Right ventricle myocardium superior (tissue), 1 donor: ENCODE measurements at places on chromosomes 5 and 9. TPM values are rescaled to one million over a fixed set of nuclear protein-coding genes. Genes with fewer than 3 reads are reported as not detected.
A peak's percentile ranks its signal among the peaks of the same experiment; 100 is the strongest.

DNA sequence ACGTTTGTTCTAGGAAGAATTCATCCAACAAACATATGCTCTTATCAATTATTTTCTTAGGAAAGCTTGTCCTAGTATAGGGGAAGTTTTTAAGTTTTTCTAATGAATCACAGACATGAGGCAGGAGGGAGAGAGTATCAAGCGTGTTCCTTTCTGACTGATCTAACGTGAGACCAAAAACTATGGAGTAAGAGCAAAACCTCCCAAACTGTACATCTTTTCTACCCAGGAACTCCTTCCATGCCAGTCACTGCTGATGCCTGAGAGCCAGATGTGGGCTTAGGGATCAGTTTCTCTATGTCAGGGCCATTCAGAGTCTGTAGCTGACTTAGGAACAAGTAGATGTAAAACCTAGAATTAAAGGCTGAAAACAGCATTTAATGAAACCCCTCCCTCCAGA, 51.7 kb upstream of the NFIB start:
- DNase-seq: no peak

Gene S1PR3
- total RNA-seq: 28.2 TPM

GRCh38 chr9:135772702-135773493, 70.9 kb downstream of the KCNT1 start:
- no peak for DNase-seq

DNA sequence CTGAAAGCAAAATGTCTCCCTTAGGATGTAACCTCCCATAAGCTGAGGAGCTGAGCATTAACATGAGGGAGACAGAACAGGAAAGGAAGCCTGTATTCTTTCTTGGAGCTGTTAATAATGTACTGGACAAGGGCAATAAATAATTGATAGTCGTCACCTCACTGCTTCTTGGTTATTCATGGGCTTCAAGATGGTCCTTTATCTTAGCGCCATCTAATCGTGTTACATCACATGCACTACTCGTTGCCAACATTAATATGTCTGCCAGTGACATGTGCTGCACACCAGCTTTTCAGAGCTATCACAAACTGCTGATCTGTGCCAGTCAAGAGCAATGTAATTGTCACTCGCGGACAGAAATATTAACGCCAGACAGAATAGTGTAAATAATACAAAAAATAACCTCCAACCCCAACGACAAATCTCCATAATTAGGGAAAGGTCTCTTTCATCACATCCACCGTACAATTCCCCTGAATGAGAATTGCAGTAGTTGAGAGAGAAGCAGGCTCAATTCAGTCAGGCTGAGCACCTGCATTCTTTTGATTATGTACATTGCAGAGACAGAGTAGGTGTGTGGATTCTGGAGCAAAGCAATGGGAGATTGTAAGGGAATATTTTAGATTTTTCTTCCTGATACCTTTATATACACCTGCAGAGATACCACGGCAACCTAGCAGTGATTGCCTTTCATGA, 267.1 kb downstream of the SPATA31D1 start:
- no peak for DNase-seq

Gene CCL28
- 0.81 TPM for total RNA-seq

DNA sequence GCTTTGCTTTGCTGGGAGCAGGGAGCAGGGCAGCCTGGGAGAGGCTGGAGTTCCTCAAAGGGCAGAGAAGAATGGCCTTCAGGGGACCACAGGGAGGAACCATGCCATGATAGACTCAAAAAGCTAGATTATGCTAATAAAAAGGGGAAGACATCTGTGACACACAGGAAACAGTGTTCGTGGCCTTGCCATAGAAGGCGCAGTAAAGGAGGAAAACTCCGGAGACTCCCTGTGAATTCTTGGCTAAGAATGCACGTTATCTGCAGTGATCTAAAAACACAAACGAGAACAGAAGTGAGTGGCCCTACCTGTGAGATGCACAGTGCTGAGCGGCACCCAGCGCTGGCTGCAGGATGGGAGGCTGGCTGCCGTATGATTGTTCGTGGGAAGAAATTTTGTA, 15.9 kb upstream of the LTC4S start:
- peak; percentile 30 for DNase-seq

- no peak for DNase-seq
These were observed 5.8 kb upstream of the POMT1 start for GRCh38 chr9:131496844-131497405.

DNA sequence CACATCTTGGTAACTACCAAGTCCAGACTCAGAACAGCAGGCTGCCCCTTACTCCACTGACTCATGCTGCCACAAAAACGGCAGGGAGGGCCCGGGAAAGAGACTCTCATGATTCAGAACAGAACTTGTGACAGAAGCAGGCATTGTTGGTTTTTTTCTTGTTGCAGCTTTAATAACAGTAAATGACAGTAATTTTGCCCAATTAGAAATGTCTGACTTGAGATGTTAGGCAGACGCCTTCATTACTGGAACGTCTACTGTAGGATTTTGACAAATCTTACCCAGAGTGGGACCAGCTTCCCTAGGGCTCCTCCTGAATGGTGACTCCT, 77.9 kb downstream of the SEMA5A start:
- DNase-seq: no peak

DNA sequence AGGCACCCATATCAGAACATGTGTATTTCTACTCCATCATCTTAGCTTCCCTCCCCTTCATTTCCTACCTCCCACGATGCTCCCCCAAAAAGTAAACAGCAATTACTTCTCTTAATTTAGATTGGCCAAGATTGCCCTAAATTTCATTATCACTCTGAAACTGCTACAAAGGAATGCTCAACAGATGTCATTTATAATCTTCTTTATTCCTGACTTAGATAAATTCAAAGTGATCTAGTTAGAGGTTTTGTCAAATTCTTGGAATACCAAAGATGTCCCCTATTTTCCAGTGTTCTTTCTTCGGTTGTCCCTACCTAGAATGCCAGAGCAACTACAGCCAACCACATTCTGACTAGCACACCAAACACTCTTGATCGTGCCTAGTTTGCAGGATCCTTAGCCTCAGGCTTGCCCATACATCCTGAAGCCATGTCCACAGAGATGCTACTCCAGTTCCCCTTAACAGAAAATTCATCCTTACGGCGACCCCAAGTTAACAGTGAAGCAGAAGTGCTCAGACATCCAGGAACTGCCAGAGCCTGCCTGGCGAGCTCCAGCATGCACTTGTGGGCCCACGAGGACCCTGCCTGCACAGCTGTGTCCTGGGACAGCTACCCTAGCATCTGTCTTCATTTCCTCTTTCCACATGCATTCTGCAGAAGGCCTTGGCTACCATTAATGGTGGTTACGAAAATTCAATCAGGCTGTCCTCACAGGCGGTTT, 31.6 kb downstream of the DAP start:
- DNase-seq: peak; percentile 61

GRCh38 chr9:81394881-81395675, 294.3 kb downstream of the TLE1 start:
- DNase-seq: no peak

- DNase-seq: no peak
These were observed 12.3 kb downstream of the ACTBL2 start for GRCh38 chr5:57470339-57470738.

- DNase-seq: no peak
These were observed 15.9 kb upstream of the RPL26L1 start for GRCh38 chr5:172943283-172943841.

Gene AQP7
- 155 TPM for total RNA-seq

Gene PALM2AKAP2
- total RNA-seq: 87.5 TPM

GRCh38 chr5:158759283-158759682, 340.4 kb downstream of the EBF1 start:
- DNase-seq: no peak

DNA sequence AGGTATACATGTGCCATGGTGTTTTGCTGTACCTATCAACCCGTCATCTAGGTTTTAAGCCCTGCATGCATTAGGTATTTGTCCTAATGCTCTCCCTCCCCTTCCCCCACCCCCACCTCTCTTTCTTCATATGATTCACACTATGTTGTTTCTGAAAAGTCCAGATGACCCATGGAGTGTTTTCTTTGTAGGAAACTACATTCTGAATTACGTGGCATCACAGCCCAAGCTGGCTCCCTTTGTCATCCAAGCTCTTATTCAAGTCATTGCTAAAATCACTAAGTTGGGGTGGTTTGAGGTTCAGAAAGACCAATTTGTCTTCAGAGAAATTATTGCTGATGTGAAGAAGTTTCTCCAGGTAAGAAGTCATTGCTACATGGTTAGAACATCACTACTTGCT, 30.4 kb downstream of the RANBP17 start:
- no peak for DNase-seq

GRCh38 chr9:126097679-126098078, 228.9 kb upstream of the MVB12B start:
- DNase-seq: no peak

Gene CCNI2
- 0.08 TPM for total RNA-seq

Gene ZNF879
- total RNA-seq: 4.0 TPM

Gene KIF3A
- total RNA-seq: 9.1 TPM

GRCh38 chr9:3677541-3677940, 151.7 kb upstream of the RFX3 start:
- DNase-seq: no peak

Gene CCNO
- total RNA-seq: not detected

Gene ANKDD1B
- not detected for total RNA-seq

Gene SLC28A3
- 0.24 TPM for total RNA-seq

- no peak for DNase-seq
These were observed 167.1 kb upstream of the RAI14 start for GRCh38 chr5:34488984-34489383.

DNA sequence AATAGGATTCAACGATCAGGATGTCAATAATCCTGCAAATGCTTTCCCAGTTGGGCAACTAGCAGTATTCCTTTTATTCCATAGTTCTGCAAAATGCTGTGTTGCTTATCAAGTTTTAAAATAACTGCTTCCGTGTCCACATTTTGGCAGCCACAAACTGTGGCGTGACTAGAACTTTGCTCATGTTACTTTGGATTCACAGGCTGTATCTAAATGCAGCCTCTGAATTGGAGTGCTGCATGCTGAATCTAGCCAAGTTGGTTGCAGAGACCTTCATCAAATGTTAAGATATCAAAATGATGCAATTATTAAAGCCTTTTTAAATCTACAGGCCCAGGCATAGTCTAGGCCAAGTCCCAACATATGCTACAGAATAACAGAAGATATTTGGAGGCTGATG, 249.2 kb downstream of the NR2F1-AS1 start:
- DNase-seq: no peak

- no peak for DNase-seq
These were observed 224.1 kb upstream of the ISL1 start for GRCh38 chr5:51159164-51159563.

- no peak for DNase-seq
These were observed 293.0 kb downstream of the CDH12 start for GRCh38 chr5:22560147-22560546.

DNA sequence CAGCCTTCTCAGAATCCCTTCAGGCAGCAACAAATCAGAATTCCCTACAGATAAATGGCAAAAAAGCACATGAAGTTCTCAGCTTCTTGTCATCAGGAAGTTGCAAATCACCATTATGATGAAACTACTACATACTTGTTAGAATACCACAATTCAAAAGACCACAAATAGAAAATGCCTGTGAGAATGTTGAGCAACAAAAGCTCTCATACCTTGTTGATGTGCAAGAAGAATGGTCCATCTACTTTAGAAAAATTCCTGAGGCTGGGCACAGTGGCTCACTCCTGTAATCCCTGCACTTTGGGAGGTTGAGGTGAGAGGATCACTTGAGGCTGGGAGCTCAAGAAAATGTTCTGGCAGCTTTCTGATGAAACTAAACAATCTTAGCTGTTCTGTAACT, 278.1 kb downstream of the ICE1 start:
- no peak for DNase-seq

- no peak for DNase-seq
These were observed 15.3 kb downstream of the ASPN start for GRCh38 chr9:92467041-92467440.

DNA sequence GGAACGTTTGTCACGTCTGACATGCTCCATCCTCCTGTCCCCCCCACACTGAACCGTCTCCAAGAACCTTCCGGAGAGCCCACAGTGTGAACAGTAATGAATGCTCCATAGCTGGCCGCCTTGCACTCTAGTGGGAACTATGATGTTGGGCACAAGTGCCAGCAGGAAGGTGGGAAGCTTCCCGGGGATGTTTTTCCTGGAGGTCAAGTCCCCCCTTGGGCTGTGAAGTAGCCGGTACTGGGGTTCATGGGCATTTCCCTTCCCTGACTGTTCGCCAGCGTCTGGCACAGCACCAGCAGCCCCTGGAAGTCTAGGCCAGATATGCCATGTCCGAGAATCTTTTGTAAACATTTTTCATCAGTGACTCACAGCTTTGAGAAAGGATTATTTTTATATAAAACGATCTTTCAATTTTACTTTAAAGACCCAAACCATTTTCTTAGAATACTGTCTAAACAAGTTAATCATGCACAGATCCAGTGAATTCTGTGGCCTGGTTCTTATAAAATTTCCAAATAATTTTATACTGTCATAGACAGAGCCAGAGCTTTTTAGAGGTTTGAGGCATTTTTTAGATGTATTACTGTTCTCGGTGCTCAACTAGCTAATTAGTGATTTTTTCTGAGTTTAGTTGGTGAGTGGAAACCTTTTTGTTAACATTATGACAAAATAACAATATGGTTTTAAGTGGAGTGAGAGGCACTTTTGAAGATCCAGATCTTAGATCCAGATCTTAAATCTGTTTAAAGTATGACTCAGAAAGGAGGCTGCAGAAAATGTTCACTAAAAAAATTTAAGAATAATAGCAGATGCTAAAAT, 11.6 kb downstream of the ABL1 start:
- DNase-seq: peak; percentile 64

DNA sequence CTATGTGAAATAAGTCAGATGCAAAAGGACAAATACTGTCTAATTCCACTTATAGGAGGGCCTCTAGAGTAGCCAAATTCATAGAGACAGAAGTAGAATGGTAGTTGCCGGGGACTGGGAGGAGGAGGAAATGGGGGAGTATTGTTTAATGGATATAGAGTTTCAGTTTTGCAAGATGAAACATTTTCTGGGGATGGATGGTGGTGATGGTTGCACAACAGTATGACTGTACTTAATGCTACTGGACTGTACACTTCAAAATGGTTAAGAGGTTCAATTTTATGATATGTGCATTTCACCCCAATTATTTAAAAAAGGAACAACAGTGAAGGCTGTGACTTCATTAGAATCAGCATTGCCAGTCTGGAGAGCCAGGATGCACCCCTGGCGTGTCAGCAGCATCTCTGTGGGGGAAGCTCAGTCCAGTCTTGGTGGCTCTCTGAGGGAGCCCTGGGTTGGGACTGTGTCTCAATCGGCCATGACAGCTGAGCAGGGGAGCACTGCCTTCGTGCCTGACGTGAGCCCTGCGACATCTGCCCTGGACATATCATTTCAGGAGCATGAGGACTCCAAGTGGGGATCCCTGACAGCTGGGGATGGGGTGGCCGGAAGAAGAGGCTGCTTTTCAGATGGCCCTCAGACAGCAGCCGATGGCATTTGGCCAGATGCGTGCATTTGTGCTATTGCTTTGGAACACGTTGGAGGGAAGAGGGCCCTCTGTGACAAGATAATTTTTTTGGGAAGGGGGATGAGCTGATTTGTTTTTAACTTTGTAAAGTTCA, 130.8 kb upstream of the STC2 start:
- DNase-seq: no peak

GRCh38 chr5:154850255-154851062, at the start of gene FAXDC2:
FAXDC2 (minus strand) TSS chr5:154850603; CDS start chr5:154838178, 12,425 bp downstream.
- peak; percentile 86 for DNase-seq

Gene SLC6A19
- not detected for total RNA-seq

Gene GGTA1
- 31.3 TPM for total RNA-seq

Gene TAF11L10
- total RNA-seq: not detected

Gene SPOCK1
- 19.6 TPM for total RNA-seq
